ENCODE measurements at places on chromosomes 7 and 10. TPM values are rescaled to one million over a fixed set of nuclear protein-coding genes. Genes with fewer than 3 reads are reported as not detected.

GRCh38 chr7:149773446-149774236, at the start of gene ZNF467:
Gene ZNF467, minus strand, starts transcription at chr7:149773588. Its CDS starts 2,556 bp downstream, at chr7:149771032.
- DNase-seq, result peak; percentile 93
- H3K4me3 ChIP-seq, result peak within 1 kb of the TSS; percentile 86
- H3K27ac ChIP-seq, result peak within 1 kb of the TSS; percentile 90
- peaks cover 76% of the 10 kb centered on the region for H3K4me1 ChIP-seq
- H3K27me3 ChIP-seq, result no peaks in the 10 kb centered on the region
- H3K36me3 ChIP-seq, result peaks cover 12% of the 10 kb centered on the region

DNA sequence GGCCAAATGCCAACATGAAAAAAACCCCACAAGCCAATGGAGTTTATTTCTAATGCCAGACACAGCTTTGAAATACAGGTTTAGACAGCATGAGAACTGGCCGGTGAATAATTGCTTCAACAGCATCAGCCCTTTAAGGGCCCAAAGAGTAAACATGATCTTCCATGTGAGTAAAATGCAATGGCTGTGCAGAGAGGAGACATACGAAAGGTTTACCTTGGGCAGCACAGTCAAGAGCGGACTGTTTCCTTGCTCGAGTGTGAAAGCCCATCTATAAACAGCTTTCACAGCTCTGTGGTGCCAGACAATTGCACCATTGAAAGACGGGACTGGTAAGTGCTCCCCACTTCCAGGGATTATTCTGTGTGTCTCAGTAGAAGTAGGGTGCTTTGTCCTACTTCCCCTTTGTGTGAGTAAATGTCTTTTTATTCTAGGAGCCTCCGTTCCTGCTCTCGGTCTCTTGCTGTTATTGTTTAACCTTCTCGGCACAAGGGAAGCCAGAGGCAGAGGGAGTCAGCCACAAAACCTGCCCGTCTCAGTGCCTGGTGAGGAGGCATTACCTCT, 77.8 kb upstream of the KAT6B start:
- H3K27me3 ChIP-seq, result no peaks in the 10 kb centered on the region
- no peak overlapping the region for H3K4me3 ChIP-seq
- no peaks in the 10 kb centered on the region for H3K4me1 ChIP-seq
- H3K27ac ChIP-seq, result no peak overlapping the region
- DNase-seq, result no peak

GRCh38 chr7:104928721-104929400, 85.1 kb upstream of the KMT2E start:
- DNase-seq, result no peak
- no peak overlapping the region for H3K4me3 ChIP-seq
- no peaks in the 10 kb centered on the region for H3K36me3 ChIP-seq
- H3K27ac ChIP-seq, result no peak overlapping the region

ADIRF gene
- total RNA-seq, result 139 TPM

DNA sequence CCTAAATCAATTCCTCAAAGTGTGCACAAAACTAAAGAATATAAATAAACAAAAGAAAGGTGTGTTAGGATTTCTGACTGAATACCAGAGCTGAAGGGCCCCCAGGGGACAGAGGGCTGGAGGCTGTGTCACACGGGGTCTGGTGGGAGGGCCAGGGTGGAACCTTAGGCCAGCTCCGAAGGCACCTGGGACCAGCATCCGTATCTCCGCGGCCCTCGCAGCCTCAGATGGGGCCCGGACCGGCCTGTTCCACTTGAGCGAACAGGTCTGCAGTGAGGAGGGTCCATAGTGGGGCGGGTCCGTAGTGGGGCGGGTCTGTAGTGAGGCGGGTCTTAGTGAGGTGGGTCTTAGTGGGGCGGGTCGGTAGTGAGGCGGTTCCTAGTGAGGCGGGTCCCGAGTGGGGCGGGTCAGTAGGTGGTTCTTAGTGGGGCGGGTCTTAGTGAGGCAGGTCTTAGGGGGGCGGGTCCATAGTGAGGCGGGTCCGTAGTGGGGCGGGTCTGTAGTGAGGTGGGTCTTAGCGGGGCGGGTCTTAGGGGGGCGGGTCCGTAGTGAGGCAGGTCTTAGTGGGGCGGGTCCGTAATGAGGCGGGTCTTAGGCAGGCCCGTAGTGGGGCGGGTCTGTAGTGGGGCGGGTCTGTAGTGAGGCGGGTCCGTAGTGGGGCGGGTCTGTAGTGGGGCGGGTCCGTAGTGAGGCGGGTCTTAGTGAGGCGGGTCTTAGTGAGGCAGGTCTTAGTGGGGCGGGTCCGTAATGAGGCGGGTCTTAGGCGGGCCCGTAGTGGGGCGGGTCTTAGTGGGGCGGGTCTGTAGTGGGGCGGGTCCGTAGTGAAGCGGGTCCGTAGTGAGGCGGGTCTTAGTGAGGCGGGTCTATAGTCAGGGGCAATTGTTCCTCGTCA, 15.1 kb downstream of the GPR146 start:
- DNase-seq, result peak; percentile 70
- H3K4me1 ChIP-seq, result peaks cover 67% of the 10 kb centered on the region
- peaks cover 33% of the 10 kb centered on the region for H3K27me3 ChIP-seq
- H3K27ac ChIP-seq, result no peak overlapping the region
- no peak overlapping the region for H3K4me3 ChIP-seq

GRCh38 chr7:140696024-140696679, 356 bp upstream of the NDUFB2 start:
- peaks cover 29% of the 10 kb centered on the region for H3K36me3 ChIP-seq
- peaks cover 13% of the 10 kb centered on the region for H3K4me1 ChIP-seq
- H3K4me3 ChIP-seq, result peak overlapping the region; percentile 96

TEX36 gene
- total RNA-seq, result not detected

DNA sequence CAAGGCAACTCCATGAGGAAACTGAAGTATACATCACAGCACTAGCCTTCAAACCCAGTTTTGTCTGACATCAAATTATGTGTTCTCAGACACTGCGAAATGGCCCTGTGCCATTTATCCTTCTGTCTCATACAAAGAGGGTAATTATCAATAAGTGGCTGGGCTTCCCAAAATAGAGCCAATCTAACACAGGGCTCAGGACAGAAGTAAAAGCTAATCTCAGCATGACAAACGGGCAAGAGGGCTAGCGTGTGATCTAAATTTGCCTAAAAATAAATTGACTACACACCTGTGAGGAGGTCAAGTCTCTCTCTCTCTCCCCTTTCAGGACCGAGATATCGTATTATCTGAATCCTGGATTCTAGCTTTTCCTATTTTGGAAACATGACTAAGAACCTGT, 67.2 kb downstream of the DGKB start:
- no peak for DNase-seq
- no peak overlapping the region for H3K27ac ChIP-seq
- no peaks in the 10 kb centered on the region for H3K36me3 ChIP-seq
- H3K4me3 ChIP-seq, result no peak overlapping the region
- H3K27me3 ChIP-seq, result no peaks in the 10 kb centered on the region

SUPV3L1 gene
- total RNA-seq, result 24.2 TPM

ANKRD2 gene
- total RNA-seq, result not detected

DNA sequence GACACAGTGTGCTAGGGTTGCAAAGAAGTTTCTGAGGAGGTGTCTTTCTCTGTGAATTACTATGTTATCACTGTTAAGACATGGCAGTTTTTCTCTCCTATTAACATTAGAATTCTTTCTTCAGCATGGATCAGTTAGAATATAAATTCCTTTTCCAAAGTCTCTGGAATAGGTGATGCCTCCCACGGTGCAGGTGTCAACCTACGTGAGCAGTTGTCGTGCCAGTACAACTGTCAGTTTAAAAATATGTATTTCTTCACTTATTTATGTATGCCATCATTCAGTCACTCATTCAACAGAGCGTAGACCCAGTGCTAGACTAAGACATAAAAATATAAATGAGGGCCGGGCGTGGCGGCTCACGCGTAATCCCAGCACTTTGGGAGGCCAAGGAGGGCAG, 83.5 kb downstream of the TACC2 start:
- no peak for DNase-seq
- no peaks in the 10 kb centered on the region for H3K27me3 ChIP-seq
- H3K36me3 ChIP-seq, result no peaks in the 10 kb centered on the region
- no peaks in the 10 kb centered on the region for H3K4me1 ChIP-seq
- H3K4me3 ChIP-seq, result no peak overlapping the region

DNA sequence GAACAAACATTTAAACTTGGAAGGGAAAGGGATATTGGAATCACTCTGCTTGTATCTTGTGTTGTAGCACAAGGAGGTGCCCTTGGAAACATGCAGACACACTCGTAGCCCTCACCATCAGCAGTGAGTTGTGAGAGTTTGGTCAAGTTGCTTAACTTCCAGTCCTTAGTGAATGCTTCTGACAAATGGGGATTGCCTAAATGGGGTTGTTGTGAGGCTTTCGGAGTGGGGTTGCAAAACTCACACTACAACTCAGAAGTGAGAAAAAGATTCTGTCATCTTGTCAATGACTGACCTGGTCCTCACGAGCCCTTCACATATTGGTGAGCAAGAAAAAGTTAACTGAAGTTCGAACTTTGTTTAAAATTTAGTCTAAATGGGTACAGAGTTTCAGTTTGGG, 29.0 kb upstream of the GSDME start:
- H3K4me3 ChIP-seq, result no peak overlapping the region
- H3K27me3 ChIP-seq, result no peaks in the 10 kb centered on the region
- no peak overlapping the region for H3K27ac ChIP-seq
- H3K36me3 ChIP-seq, result no peaks in the 10 kb centered on the region
- H3K4me1 ChIP-seq, result no peaks in the 10 kb centered on the region
- DNase-seq, result no peak

CYP2E1 gene
- 1.2 TPM for total RNA-seq

GRID2IP gene
- 0.70 TPM for total RNA-seq

ZSCAN21 gene
- total RNA-seq, result 9.6 TPM

ZNF394 gene
- total RNA-seq, result 48.6 TPM

GRCh38 chr7:100435401-100436304, 644 bp downstream of the PPP1R35 start:
- no peaks in the 10 kb centered on the region for H3K27me3 ChIP-seq
- peaks cover 47% of the 10 kb centered on the region for H3K36me3 ChIP-seq
- peaks cover 79% of the 10 kb centered on the region for H3K4me1 ChIP-seq

GRCh38 chr10:100741378-100742075, 3.9 kb upstream of the PAX2 start:
- H3K4me1 ChIP-seq, result peaks cover 23% of the 10 kb centered on the region
- no peak overlapping the region for H3K27ac ChIP-seq
- DNase-seq, result no peak
- no peaks in the 10 kb centered on the region for H3K36me3 ChIP-seq
- H3K4me3 ChIP-seq, result no peak overlapping the region
- peaks cover 100% of the 10 kb centered on the region for H3K27me3 ChIP-seq

DNA sequence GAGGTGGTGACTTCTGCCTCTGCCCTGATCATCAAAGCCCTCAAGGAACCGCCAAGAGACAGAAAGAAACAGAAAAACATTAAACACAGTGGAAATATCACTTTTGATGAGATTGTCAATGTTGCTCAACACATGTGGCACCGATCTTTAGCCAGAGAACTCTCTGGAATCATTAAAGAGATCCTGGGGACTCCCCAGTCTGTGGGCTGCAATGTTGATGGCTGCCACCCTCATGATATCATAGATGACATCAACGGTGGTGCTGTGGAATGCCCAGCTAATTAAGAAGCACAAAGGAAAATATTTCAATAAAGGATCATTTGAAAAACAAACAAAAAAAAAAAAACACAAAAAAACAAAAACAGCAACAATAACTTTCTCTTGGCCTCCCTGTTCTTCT, 59.5 kb upstream of the TOMM7 start:
- H3K27ac ChIP-seq, result no peak overlapping the region
- no peaks in the 10 kb centered on the region for H3K27me3 ChIP-seq
- no peak overlapping the region for H3K4me3 ChIP-seq

DNA sequence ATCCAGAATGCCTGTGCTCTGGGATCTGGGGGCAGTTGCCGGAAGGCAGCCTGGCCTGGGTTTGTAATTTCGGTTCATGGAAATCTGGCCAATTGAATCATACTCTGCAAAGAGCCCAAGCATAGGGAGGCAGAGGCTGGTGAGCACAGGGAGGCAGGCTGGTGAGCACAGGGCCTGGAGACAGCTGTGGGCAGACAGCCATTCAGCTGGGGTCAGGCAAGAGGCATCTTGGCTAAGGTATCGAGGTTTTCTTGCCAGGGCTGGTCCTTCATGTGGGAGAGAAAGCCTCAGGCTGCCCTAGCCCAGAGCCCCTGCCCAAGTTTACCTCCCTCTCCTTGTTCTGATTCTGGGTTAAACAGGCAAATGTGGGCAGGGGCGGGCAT, 63.7 kb upstream of the BAIAP2L1 start:
- H3K4me1 ChIP-seq, result no peaks in the 10 kb centered on the region
- no peaks in the 10 kb centered on the region for H3K36me3 ChIP-seq
- H3K27me3 ChIP-seq, result no peaks in the 10 kb centered on the region

DNA sequence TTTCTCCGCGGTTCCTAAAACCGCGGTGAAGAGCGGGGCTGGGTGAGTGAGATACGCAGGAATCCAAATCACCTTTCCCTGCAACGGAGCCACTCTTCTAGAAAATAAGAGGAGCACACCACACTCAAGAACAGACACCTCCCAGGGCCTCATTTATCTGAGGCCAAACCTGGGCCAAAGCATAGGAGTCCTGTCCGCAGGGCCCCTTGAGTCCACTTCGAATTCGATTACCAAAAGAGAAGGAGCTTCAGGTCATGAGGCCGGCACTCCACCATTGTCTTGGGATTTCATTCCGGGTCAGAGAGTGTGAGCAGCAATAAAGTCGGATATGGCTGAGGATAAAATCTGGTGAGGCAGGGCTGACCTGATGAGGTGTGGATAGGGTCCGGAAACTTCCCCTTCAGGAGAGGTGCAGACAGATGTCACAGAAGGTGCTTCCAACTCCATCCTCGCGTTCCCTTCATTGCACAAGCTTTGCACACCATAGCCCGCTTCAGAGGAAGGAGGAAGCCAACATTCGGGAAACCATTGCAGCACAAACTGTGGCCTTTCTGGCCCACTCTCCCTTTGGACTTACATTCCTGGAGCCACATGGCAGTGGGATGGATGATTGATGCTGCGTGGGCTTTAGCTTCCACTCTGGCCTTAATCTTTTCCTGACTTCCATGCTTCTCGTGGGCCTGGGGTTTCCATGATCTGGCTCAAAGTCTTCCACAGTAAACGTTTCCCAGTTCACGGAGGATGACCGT, 27.2 kb upstream of the ZNF273 start:
- H3K36me3 ChIP-seq, result no peaks in the 10 kb centered on the region
- no peaks in the 10 kb centered on the region for H3K4me1 ChIP-seq
- no peak for DNase-seq
- no peaks in the 10 kb centered on the region for H3K27me3 ChIP-seq
- no peak overlapping the region for H3K4me3 ChIP-seq

DNA sequence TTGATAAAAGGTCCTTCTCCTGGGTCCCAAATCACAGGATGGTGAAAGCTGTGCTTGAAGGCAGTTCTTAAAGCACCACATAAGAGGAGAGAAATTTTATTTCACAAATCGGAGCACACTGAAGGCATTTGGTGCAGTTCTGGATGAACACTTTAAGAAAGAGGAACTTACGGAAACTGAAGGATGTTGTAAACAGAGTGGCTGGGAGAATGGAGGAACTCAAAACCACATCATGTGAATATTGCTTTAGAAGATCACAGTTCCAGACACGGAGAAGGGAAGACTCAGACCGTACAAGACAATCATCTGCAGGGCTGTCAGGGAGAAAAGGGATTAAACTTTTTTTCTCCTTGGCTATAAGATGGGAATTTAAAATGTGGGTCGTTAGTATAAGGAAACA, 9.0 kb upstream of the GPR141 start:
- DNase-seq, result no peak
- H3K4me3 ChIP-seq, result no peak overlapping the region
- peak overlapping the region; percentile 81 for H3K27ac ChIP-seq
- H3K4me1 ChIP-seq, result peaks cover 15% of the 10 kb centered on the region
- H3K27me3 ChIP-seq, result no peaks in the 10 kb centered on the region

Measured in spleen (tissue), 13 donors.